ENCODE measurements at places on chromosomes 3 and 15.

- DNase-seq: no peak
Measured at GRCh38 chr3:14841836-14842235, 23.1 kb downstream of the FGD5 start.

DNA sequence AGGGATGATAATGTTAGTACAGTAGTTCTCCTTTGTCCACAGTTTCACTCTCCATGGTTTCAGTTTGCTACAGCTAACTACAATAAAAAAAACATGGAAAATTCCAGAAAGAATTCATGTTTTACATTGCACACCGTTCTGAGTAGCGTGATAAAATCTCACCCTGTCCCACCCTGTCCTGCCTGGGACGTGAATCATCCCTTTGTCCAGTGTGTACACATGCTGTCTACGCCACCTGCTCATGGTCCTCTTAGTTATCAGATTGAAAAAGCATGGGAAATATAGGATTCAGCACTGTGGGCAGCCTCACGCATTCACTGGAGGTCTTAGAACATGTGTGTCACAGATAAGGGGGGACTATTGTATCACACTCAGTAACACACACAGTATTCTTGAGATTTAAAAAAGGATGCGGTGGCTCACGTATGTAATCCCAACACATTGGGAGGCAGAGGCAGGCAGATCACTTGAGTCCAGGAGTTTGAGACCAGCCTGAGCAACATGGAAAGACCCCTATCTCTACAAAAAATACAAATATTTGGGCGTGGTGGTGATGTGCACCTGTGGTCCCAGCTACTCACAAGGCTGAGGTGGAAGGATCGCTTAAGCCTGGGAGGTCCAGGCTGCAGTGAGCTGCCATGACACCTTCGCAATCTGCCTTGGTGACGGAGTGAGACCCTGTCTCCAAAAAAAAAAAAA lies 8.7 kb upstream of the FLNB start:
- no peak for DNase-seq

DNA sequence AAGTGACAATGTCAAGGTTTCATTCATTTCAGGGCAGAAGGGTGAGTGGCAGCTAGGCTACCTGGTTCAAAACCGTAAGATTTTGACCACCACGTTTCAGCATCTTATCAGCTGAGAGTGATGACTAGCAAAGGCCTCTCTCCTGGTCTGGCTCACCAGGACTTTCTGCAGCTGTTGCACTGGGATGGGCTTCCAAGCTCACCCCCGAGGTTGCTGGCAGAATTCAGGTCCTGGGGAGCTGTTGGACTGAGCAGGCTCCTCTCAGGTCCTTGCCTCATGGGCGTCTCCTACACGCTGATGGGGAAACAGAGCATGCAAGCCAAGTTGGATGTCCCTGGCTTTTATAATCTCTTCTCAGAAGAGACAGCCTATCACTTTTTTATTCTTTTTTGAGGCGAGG lies 88.8 kb upstream of the RNU6-1 start:
- no peak for DNase-seq

DNA sequence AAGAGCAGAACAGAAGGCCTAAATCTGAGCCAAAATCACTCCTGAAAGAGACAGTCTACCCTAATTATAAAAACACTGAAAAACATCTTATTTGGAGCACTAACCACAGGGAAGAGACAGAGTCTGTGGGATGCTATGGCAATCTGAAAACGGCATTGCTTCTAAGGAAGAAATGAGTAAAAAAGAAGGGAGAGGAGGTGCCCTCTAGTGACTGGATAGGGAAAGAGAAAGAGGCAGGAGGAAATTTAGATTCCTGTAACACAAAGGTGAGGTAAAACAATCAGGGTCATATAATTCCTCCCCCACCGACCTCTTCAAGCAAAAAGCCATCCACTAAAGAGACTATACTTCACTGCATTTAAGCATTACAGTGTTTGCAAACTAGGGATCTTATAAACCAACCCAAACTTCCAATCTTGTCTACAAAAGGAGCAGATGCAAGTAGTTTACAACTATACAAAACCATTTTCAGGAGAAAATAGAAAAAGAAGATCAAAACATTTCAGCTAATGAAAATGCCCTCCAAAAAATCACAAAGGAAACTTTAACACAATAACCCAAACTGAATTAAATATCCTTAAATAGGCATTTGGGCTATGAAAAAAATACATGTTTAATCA lies 32.6 kb downstream of the HACD2 start:
- no peak for DNase-seq

GRCh38 chr3:148005456-148005855 lies 596.3 kb downstream of the ZIC1 start:
- no peak for DNase-seq

GRCh38 chr3:187642861-187643260 lies 27.3 kb downstream of the SST start:
- DNase-seq: no peak

DNA sequence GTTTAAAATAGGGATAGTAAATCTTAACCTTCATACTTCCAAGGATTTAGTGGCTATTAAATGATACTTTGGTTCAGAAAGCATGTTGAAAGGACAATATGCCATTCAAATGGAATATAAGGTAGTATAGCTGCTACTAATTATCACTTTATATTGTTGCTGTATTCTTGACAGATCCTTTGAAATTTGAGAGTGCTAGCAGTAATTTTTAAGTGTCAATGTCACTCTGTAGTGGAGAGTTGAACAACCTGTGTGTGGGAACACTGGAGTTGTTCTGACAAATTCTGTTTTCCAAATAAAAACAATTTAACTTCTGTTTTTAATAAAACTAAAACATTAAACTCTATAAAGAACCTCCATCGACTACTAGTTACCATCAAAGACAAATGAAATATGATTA lies 565.7 kb downstream of the FGF12 start:
- DNase-seq: no peak

DNA sequence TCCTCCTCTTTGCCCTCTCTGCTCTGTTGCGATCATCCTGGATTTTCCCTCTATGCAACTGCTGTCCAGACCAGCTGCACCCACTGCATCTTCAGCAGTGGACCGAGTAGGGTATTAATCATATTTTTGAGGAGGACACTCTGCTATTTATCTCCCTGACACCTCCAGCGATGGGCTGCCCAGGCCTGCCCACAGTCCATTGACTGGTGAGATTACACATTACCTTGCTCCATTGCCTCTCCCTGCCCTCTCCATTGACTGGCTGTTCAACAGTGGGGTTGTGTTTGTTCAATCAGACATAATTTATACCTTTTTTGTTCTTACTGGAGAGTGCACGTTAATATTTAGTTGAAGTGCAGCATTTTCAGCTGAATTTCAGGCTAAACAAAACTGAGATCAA lies 559.3 kb upstream of the ARRDC4 start:
- no peak for DNase-seq

- no peak for DNase-seq
Measured at GRCh38 chr3:154089421-154090420, 31.5 kb upstream of the ARHGEF26 start.

DNA sequence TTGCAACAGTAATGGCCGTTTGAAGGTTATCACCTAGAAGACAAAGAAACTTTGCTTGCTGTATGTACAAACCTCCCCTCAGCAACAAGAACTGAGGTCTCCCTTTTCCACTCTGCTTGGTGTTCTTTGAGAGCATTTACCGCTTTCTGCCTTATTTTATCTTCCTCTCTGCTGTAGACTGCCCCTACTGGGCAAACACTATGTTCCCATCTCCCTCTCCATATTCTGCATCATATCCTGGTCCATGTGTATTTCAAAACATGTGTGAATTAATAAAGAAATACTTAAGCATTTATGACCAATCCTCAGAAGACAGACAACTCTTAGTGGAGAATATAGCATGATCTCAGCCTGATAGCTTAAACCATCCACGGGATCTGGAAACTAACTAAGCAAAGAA lies 64.4 kb downstream of the ATP13A5 start:
- no peak for DNase-seq

- no peak for DNase-seq
Measured at GRCh38 chr3:148657470-148657869, 40.2 kb upstream of the AGTR1 start.

DNA sequence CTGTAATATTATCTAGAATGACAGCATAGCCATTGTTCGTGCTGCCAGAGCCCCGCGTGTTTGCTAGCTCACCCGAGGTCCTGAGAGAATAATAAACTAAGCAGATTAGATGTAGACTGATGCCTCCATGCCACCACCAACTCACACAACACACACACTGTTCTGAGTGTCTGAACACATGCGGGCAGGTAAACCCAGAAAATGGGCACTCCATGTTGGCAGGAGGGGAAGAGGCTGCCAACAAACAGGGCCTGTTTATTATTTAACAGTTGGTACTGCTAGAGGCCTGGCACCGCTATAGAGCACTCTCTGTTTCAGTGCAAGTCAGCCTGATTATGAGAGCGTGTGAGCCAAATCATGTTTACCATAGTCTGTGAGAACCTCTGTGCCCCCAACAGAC lies 299.0 kb downstream of the ZBTB20 start:
- no peak for DNase-seq

DNA sequence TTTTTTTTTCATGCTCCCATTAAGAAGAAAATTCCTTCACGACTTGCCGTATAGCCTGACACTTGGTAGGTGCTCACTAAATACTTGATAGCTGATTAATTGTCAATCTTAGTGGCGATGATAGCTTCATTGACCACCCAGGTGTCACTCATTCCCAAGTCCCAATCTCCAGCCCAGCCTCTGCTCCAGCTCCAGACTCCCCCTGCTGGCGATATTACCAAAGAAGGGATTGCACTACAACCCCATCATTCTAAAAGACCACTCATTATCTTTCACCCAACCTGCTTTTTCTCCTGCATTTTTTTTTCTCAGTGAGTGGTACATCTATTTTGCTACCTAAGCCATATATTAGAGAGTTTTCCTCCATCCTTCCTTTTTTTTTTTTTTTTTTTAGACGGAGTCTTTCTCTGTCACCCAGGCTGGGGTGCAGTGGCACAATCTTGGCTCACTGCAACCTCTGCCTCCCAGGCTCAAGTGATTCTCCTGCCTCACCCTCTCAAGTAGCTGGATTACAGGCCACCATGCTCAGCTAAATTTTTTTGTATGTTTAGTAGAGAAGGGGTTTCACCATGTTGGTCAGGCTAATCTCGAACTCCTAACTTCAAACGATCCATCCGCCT lies 19.5 kb upstream of the COMMD2 start:
- DNase-seq: peak; percentile 16

- DNase-seq: peak; percentile 25
Measured at GRCh38 chr3:124995460-124995994, 60.3 kb downstream of the HEG1 start.

DNA sequence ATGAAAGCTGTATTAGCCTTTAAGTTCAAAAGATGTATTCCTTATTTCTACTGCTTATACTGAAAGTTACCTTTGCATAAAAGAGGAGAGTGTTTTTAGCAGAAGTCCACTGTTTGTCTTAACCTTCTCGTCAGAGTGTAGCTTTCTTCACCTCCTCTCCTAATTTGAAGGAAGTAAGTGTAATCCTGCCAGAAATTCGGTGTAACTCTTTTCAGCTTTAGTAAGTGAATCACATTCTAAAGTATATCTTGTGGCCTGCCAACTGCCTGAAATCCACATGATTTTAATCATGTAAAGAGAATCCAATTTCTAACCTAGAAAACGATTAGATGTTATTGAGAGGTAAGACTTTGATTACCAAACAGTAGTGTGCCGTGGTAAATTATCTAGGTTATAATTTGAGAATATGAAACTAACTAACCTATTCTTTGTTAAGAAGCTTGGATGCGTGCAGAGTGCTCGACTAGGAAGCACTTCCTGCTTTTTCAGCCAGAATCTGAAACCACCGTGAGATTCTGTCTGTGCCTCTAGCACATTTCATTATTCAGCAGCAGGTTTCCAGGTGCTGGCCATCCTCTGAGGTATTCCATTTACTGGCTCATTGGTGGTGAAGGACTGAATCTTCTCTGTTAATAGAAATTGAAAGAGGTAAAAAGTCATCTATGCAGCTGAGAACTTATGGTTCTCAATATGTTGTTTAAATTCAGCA lies 7.5 kb downstream of the GYG1 start:
- no peak for DNase-seq

DNA sequence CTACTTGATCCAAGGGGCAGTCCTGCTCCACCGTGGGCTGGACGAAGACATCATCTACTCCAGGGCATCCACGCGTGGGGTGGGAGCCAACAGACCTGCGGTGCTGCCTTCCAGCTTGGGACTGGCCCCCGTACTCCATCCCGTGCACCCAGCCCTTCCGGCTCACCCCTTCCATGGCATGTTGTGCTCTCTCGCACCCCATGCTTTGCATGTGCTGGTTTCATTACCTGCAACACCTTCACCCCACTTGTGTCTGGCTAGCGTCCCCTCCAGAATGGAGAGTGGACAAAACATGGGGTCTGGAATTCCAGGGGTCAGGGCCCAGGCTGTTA lies 30.2 kb downstream of the SEMA7A start:
- DNase-seq: no peak

DNA sequence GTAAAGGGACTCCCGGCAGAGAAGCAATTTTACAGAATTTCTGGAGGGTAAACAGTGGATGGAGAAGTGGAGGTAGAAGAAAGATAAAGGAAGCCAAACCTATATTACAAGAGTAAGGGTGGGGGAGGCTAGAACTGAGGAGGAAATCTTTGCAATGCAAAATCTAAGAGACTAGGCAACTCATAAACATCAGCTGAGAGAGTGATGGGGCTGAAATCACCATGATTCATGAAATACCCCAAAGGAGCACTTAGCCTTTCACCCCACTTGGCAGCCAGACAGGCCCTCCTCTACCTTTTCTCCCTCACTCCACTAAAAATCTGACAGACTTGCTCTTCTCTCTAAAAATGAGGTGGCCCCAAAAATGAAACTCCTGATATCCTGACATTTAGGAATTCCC lies 19.5 kb upstream of the ZBTB38 start:
- no peak for DNase-seq

DNA sequence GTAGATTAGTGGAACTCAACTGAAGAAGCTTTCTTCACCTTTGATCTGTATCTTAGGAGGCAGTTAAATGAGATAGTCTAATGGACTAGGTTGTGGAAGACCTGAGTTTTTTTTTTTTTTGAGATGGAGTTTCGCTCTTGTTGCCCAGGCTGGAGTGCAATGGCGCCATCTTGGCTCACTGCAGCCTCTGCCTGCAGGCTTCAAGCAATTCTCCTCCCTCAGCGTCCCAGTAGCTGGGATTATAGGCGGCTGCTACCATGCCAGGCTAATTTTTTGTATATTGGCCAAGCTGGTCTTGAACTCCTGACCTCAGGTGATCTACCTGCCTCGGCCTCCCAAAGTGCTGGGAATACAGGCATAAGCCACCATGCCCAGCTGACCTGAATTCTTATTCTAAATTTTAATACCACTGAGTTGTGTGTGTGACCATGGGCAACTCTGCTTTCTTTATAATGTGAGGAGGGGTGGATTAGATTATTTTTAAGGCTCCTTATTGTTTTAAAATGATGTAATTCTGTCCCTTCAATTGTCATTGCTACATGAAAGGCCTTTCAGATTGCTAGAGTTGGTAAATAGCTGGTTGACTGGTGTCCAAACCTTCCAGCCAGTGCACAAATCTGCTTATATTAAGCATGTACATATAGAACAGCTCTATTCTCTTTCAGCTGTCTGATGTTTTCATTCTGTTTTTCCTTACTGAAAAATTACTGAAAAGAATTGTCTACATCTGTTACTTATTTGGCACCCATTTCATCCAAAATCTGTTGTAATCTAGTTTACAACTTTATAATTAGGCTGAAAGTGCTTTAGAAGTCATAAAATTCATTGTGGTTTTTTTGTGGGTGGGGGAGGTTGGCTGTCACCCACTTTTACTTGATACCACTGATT lies 2.3 kb downstream of the LNP1 start:
- no peak for DNase-seq

- DNase-seq: no peak
Measured at GRCh38 chr15:28274635-28275034, 47.3 kb downstream of the HERC2 start.
